ENCODE measurements at places on chromosomes 6 and 20. TPM values are rescaled to one million over a fixed set of nuclear protein-coding genes. Genes with fewer than 3 reads are reported as not detected.

- no peak for DNase-seq
Measured at GRCh38 chr6:29661071-29661470, 4.2 kb downstream of the MOG start.

Gene NRN1
- total RNA-seq, result 0.57 TPM

Gene SUMO4
- total RNA-seq, result not detected

Gene NKAIN2
- not detected for total RNA-seq

DNA sequence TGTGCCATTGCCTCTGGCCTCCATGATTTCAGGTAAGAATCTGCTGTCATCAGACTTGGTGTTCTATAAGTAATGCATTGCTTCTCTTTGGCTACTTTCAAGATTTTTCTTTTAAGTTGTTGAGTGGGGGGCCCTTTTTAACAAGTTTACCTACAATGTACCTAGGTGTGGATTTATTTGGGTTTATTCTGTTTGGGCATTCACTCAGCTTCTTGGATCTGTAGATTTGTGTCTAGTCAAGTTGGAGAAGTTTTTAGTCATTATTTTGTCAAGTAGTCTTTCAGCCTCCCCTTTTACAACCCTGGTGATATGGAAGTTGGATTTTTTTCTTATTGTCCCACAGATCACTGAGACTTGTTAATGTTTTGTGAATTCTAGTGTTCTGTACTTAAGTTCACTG lies 14.1 kb downstream of the ENPP5 start:
- DNase-seq, result no peak

Gene COL11A2
- total RNA-seq, result 0.38 TPM

GRCh38 chr20:49727894-49728885 lies 14.5 kb upstream of the B4GALT5 start:
- no peak for DNase-seq

Gene MBOAT1
- total RNA-seq, result 12.6 TPM

Gene TNF
- total RNA-seq, result not detected

DNA sequence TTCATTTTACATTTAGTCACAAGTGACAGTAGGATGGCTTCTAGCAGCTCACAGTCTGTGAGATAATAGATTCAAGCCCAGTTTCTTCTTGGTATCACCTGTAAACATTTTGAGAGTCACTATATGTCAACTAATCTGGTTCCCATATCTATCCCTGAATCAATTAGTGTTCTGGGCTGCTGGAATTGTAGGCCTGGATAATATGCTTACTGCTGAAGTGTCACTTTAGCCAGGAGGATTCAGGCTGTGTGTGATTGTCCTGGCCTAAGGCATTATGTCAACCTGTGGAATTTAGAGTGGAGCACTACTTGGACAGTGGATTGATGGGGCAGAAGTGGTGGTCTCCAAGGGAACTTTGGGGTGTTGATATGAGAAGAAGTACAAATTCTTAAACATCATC lies 1071.8 kb upstream of the CITED2 start:
- no peak for DNase-seq

- DNase-seq, result no peak
Measured at GRCh38 chr20:20827992-20828597, 115.7 kb upstream of the RALGAPA2 start.

Gene IP6K3
- total RNA-seq, result 1.7 TPM

GRCh38 chr6:18823782-18824386 lies 436.7 kb downstream of the RNF144B start:
- DNase-seq, result no peak

DNA sequence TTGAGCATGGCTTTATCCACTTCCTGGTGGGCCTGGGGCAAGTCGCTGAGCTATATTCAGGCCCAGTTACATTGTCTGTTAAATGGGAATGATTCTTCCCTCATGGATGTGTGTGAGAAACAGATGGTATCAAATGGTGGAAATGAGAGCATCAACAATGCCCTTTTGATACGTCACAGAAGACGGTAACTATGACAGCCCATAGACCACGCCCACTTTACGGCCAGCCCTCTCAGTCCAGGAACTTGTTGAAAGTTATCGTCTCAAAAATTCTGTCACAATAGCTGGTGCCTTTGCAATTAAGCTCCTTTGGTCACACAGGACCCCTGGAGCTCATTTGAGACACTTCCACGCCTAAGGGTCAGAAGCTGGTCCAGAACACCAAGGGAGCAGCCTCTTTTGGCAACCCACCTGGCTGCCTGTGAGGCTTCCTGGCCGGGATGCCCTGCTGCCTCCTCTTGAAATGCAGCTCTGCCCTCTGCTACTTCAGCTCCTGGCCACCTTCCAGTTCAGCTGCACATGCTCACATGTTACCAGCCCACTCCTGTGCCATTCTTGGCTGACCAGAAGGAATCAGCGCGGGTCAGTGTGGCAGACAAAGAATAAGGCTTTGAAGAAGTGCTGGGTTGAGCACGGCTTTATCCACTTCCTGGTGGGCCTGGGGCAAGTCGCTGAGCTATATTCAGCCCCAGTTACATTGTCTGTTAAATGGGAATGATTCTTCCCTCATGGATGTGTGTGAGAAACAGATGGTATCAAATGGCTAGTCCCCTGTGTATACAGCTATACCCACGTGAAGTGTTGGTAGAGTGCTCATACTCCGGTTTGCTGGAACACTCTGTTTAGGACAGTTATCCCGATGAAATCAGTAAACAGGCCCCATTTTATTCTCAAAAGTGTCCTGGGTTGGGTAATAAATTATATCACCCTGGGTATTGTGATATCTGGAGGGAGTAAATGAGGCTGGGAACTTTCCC lies 199.2 kb upstream of the SUPT3H start:
- no peak for DNase-seq

- DNase-seq, result no peak
Measured at GRCh38 chr20:46990017-46990595, 95.5 kb downstream of the EYA2 start.

DNA sequence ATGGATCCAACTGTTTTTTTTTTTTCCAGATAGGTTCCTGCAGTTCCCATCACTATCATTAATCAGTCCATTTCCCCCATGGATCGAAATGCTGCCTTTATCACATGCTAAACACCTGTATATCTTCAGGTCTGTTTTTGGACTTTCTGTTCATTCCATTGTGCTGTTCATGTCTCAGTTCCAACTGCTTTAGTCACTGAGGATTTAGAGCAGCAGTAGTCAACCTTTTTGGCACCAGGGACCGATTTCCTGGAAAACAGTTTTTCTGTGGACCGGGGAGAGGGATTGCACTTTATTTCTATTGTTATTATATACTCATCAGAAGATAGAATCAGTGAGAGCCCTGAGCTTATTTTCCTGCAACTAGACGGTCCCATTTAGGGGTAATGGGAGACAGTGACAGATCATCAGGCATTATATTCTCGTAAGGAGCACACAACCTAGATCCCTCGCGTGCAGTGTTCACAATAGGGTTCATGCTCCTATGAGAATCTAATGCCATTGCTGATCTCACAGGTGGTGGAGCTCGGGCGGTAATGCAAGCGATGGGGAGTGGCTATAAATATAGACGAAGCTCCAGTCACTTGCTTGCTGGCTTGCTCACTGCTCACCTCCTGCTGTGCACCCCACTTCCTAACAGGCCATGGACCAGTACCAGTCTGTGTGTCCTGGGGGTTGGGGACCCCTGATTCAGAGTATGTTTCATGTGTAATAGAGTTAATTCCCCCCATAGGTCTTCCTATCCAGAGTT lies 46.0 kb downstream of the CAP2 start:
- DNase-seq, result no peak

Gene THBS2
- 35.7 TPM for total RNA-seq

DNA sequence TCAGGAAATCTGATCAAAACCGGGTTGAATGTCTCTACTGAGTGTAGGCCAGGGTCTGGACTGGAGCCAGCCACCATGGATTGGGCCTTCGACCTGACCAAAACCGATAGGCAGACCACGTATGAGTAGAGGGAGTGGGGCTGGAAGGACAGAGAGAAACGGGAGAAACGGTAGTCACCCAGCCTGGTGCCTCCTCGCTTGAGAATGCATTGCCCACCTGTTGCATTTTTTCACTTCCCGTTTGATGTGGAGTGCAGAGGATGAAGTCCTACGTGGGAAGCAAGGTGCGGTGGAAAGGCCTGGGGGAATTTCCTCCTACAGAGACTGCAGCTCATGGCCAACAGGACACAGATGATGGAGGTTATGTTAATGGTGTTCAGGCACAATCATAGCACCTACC lies 53.9 kb upstream of the ECI2 start:
- DNase-seq, result no peak

Gene RIMS4
- total RNA-seq, result 0.32 TPM

DNA sequence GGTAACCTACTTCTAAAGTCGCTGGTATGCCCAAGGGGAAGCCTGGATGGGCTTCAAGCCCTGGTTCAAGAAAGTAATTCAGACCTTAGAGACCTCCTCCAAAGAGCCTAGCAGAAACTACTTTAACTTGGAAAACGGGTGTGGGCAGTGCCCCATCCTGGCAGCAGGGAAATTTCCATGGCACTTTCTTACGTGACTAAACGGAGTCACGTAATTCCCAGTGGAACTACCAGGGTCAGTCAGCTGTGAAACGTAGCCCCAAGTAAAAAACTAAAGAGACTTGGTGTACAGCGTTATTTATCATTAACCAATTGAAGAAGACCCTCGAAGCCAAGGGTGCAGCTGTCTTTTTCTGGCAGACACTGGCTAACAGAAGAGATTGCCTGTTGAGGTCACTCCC lies 114.0 kb downstream of the RCAN2 start:
- no peak for DNase-seq

- no peak for DNase-seq
Measured at GRCh38 chr20:2053615-2054014, 48.0 kb upstream of the STK35 start.

Gene AIF1
- total RNA-seq, result 30.7 TPM

GRCh38 chr6:113901482-113901881 lies 44.3 kb downstream of the MARCKS start:
- DNase-seq, result no peak

DNA sequence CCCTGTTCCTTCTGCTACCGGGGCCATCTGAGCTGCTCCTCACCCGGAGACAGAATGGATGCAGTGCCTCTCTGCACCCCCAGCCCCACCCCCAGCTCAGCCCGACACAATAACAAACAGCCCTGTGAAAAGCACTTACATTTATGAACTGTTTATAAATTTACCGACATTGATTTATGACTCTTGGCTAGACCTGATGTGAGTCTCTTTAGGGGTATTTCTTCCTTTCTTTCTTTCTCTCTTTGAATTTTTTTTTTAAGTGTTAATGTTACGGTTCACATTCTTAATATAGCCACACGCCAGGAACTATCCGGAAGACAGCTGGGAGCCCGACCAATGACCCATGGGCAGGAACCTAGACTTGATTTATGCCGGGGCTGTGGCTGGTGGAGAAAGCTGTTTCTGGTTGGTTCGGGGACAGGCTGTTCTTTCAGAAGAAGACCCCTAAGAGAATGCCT lies 266.3 kb downstream of the CDC5L start:
- no peak for DNase-seq

Gene MAPK14
- 44.4 TPM for total RNA-seq

Measured in esophagus squamous epithelium (tissue), 5 donors.